ENCODE measurements at places on chromosomes 16 and 17. TPM values are rescaled to one million over a fixed set of nuclear protein-coding genes. Genes with fewer than 3 reads are reported as not detected.
A peak's percentile ranks its signal among the peaks of the same experiment; 100 is the strongest.

Gene CRYM
- 1.8 TPM for polyA plus RNA-seq

Gene HYDIN
- polyA plus RNA-seq: 0.42 TPM

Gene EME1
- polyA plus RNA-seq: 16.9 TPM

Gene SYCE1L
- polyA plus RNA-seq: 3.5 TPM

Gene NOTUM
- polyA plus RNA-seq: 0.33 TPM

- H3K27me3 ChIP-seq: peaks cover 5% of the 10 kb centered on the region
- H3K4me3 ChIP-seq: no peak overlapping the region
- no peak overlapping the region for H3K27ac ChIP-seq
These were observed 10.9 kb downstream of the ARHGEF15 start for GRCh38 chr17:8320990-8321389.

DNA sequence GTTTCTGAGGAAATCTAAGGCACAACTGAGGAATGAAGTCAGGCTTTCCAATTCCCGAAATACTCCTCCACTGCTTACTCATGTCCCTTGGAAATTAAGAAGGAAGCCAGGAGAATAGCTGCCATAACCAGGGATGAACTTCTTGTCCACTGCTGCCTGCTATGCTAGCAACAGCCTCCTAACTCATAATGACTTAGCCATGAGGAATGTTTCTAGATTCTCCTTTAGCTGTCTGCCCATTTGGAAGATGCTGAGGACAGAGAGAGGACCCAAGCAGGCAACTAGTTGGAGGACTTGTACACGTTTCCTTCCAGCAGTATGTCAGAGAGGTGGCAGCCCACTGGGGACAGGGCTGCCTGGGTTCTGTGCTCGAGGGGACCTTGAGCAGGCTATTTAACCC, 939 bp upstream of the CCL2 start:
- peaks cover 6% of the 10 kb centered on the region for H3K36me3 ChIP-seq
- peak overlapping the region; percentile 68 for H3K27ac ChIP-seq
- H3K27me3 ChIP-seq: no peaks in the 10 kb centered on the region

DNA sequence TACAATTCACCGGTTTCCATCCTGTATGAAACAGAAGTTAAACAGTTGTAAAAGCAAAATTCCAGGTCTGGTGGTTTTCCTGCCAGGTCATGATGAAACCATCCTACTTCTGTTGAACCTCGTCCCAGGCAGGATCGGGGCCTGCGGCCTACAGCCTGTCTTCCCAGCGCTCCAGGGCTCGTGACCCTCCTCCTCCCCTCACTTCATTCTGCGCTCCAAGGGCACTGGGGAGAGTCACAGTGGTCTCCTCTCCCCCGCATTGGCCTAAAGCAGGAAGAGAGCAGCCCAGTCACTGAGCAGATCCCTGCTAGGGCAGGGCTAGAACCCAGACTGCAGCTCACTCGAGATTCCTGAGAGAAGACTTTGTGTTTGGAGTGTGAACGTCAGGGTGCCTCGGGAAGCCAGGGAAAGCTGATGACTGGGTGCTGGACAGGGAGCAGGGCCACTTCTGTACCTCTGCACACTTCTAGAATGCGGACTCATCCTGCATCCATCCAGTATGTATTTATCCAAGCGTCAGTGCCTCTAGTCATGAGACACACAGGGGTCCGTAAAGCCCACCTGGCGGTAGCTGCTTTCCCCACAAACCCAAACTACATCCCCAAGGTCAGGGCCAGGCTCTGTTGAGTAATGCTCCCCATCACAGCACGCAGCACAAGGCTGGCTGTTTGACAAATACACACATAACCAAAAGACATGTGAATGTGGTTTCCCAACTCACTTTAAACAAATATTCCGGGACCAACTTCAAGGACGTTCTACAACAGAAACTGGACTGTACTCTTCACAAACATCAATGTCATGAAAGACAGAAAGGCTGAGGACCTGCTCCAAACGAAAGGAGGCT, 1.7 kb upstream of the ITGAE start:
- no peak for DNase-seq
- peaks cover 12% of the 10 kb centered on the region for H3K36me3 ChIP-seq
- no peak overlapping the region for H3K4me3 ChIP-seq
- H3K27me3 ChIP-seq: no peaks in the 10 kb centered on the region
- H3K27ac ChIP-seq: no peak overlapping the region

GRCh38 chr17:47204722-47205418, 4.3 kb upstream of the MYL4 start:
- no peak for DNase-seq
- H3K27ac ChIP-seq: no peak overlapping the region
- H3K27me3 ChIP-seq: no peaks in the 10 kb centered on the region
- no peaks in the 10 kb centered on the region for H3K4me1 ChIP-seq
- no peak overlapping the region for H3K4me3 ChIP-seq

DNA sequence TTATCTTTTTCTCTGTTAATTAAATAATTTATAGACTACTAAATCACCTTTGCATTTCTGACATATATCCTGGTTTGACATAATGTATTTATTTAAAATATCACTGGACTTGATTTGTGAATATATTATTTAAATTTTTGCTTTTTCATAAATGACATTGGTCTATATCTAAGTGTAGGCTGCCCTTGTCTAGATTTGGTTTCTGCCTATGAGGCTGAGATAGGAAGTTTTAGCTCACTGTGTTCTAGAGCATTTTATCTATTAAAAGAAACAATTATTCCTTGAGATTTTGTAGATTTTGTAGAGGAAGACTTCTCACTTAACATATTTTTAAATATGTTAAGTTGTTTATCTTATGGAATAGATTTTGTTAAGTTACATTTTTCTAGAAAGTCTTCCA, 43.9 kb downstream of the NACA2 start:
- no peak overlapping the region for H3K4me3 ChIP-seq
- no peak for DNase-seq
- H3K27me3 ChIP-seq: no peaks in the 10 kb centered on the region
- H3K4me1 ChIP-seq: no peaks in the 10 kb centered on the region

DNA sequence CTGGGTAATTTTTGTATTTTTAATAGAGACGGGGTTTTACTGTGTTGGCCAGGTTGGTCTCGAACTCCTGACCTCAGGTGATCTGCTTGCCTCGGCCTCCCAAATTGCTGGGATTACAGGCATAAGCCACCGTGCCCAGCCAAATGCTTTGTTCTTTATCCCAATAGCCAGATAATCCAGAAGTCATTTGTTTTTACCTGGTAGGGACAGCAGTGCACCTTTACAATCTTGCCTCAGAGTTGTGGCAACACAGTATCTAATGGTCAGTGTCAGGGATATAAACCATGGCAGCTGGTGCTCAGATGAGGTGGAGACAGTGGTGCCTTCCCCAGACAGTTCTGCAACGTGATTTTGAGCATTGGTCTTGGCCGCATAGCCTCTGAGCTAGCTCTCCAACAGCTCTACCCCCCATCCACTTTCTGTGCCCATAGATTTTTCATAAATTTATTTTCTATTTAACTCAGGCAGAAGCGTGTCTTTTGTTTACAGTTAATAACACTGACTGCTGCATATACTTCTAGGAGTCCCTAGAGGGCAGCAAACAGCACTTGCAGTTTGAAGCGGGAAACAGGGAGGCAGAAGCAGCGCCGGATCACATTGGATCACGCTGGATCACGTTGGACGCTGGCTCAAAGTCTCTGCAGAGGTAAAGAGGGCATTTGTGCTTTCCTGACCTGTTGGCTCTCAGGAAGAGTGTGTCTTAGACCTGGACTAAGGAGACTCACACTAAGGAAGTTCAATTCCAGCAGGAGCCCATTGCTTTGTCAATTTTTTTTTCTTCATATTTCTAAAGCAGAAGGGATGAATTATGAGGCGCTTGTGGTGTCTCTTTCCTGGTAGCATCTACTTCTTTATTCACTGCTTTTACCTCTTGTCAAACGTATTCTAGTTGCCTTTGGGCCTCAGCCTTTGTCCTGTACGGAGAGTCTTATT, 5.1 kb upstream of the GGT6 start:
- H3K4me1 ChIP-seq: no peaks in the 10 kb centered on the region
- H3K4me3 ChIP-seq: peak overlapping the region; percentile 12
- H3K27me3 ChIP-seq: peaks cover 5% of the 10 kb centered on the region
- no peaks in the 10 kb centered on the region for H3K36me3 ChIP-seq
- DNase-seq: peak; percentile 78
- H3K27ac ChIP-seq: no peak overlapping the region
